ENCODE measurements at places on chromosomes 3 and 15.

GRCh38 chr15:70200511-70201424 lies 103.1 kb upstream of the TLE3 start:
- peak; percentile 96 for DNase-seq

DNA sequence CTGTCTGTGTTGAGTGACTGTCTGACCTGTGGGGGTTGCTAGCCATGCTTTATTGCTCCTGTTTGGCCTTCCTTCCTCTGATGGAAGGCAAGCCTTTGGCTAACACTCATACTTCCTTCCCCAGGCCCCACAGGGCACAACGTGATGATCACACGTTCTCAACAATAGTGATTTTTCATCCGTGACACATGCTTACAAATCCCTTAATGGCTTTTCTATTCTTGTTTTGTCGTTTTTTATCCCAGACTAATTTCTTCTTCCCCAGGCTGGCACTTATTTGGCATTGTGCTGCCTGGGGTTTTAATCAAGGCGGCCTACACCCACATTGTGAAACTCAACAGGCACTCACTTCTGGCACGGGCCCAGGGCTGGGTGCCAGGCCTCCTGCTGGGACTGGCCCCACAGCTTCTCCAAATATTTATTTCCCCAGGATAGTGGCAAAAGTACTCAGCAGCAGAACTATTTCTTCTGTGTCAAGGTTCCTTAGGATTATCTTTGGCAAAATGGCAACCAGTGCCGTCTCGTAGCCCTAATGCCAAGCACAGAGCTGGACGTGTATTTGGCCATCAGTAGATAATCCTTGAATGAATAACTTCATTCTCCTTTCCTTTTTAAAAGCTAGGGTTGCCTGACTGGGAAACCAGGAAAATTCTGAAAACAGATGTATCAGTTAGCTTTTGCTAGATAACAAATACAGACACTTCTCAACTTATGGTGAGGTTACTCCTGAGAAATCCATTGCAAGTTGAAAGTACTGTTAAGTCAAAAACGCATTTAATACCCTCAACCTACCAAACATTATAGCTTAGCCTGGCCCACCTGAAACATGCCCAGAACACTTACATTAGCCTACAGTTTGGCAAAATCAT lies 30.6 kb downstream of the CMTM7 start:
- DNase-seq: peak; percentile 77

DNA sequence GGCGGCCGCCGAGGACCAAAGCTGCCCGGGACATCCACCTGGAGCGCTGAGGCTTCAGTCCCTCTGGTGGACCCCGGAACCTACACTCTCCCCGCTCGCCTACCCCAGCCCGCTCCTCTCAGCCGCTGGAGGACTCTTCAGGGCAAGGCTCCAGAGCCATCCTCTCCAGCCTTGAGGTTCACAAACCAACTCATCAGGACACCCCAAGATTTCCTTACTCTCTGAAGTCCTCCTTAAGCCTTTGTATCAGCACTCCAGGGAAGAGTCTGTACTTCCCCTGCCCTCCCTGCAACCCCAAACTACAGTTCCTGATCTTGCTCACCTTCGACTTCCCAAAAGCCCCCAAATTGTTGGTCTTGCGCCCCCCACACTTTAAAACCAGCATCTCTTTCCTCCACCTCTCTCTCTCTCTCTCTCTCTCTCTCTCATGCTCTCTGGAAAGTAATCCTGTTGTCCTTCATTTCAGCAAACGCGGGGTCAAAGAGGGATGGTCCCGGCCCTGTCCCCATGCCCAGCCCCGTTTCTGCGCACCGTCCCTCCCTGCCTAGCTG lies 438 bp downstream of the THBS1 start:
- no peak for DNase-seq

- DNase-seq: peak; percentile 17
Observed at GRCh38 chr3:95277613-95278012, 1214.8 kb downstream of the NSUN3 start.

- DNase-seq: peak; percentile 47
Observed at GRCh38 chr15:74438721-74439316, 5.1 kb upstream of the SEMA7A start.

GRCh38 chr3:21613372-21614070 lies 137.5 kb downstream of the ZNF385D start:
- DNase-seq: peak; percentile 0

DNA sequence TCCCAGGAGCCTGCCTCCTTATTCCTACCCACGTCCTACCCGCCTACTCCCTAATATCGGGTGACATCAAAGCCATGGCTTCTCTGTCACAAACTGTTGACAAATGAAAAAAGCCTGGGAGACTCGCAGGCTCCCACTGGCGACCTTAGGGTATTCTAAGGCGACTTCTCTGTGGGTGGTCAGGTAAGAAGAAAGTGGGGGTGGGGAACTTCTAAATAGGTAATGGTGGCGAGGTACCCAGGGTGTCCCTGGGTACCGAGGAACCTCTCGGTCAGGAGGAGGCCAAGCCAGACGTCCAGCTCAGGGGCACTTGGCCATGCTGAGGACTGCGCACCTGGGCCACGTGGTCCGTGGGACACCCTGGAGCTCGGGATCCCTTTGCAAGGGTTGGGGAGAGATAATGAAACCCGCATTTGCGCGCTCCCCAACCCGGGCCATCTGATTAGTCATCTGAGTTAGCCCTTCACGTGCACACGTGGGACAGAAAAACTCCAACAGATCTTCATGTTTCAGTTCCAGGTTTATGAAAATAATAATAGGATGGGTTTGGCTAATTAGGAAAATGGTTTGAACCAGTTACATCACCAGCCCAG lies 78.2 kb downstream of the NR2F2 start:
- DNase-seq: no peak

- DNase-seq: no peak
Observed at GRCh38 chr15:89023311-89023961, 64.8 kb upstream of the ABHD2 start.

DNA sequence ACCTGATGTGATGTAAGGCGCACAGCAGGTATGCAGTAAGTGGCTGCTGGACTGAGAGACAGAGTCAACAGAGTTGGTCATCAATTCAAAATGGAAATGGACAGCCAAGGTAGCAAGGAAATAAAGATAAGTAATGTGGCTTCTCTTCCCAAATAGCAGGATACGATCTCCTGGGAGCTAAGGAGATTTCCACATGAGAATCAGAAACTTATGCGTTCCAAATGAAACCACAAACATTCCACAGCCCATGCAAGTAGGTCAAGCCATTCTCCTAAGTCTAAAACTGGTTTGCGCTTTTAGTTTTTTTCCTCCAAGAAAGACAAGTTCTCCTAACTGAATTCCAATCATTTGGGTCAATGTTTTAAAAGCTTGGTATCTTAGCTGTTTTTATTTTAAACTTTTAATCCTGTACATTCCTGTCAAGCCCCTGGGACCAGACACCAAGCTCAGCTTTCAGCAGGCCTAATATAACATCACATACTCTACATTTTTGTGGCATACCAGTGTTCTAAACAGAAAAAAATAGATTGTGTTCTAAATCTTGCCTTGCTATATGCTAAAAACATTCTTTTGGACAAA lies 73.7 kb upstream of the TSPAN3 start:
- DNase-seq: no peak

DNA sequence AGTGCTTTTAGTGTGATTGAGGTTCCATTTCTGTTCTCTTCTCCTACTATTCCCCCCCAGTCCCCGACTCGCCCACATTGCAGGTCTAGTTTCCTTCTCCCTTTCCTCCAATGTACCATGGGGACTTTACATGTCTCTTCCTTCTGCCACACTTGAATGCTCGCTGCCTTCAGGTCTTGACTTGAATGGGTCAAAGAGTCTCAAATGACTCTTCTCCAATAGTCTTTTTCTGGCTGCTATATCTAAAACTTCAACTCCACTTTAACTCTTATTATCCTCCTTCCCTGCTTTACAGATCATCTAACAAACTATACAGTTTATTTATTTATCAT lies 213.9 kb upstream of the SLC2A2 start:
- no peak for DNase-seq

GRCh38 chr3:37295925-37296324 lies 121.5 kb upstream of the LRRFIP2 start:
- DNase-seq: no peak

DNA sequence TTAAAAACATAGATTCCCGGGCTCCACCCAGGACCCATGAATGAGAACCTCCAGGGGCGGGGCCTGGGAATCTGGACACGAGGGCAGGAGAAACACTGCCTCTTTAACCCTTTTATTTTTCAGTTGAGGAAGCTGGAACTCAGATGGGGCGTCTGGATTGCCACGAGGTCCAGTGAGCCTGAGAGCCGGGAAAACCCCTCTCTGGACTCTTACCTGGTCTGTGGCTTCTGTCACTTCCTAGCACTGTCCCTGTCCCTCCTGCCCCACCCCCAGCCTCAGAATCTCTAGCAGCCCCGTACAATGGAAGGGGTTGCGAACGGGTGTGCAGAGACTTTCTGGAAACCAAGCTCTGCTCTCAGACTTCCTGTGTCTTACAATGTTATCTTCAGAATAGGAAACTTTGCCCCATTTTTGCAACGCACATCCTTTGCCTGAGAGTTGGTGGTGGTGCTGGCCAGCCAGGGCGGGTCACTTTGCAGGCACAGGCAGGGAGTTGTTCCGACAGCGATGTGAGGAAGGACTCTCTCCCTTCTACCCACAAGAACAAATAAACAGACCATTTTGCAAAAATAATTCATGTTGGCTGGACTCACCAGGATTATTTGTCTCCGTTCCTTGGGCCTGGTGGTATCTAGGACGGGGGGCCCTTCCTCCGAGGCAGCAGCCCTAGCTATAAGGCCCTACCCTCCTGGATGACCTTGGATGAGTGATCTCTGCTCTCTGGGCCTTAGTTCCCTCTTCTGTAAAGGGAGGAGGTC lies 59.1 kb downstream of the SMAD6 start:
- DNase-seq: no peak

- no peak for DNase-seq
Observed at GRCh38 chr15:80441714-80442113, 37.5 kb downstream of the ARNT2 start.

DNA sequence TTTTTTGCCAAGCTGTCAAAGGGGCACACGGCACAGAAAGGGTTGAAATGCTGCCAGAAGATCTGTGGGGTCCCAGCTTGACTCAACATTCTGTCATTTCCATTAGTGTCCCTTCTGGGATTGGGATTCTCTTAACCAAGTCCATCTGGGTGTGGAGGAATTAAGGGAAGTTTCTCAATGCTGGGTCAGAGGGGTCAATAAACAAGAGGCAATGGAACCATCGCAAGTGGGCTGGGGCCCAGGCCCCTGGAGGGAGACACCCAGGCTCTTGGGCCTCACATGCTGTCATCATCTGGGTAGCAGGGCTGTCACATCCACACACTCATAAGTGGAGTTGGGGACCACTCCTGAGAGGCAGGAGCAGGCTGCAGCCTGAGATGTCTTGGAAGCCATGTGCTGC lies 8.1 kb upstream of the APOD start:
- no peak for DNase-seq

- DNase-seq: no peak
Observed at GRCh38 chr3:85288257-85288656, 329.5 kb downstream of the CADM2 start.

DNA sequence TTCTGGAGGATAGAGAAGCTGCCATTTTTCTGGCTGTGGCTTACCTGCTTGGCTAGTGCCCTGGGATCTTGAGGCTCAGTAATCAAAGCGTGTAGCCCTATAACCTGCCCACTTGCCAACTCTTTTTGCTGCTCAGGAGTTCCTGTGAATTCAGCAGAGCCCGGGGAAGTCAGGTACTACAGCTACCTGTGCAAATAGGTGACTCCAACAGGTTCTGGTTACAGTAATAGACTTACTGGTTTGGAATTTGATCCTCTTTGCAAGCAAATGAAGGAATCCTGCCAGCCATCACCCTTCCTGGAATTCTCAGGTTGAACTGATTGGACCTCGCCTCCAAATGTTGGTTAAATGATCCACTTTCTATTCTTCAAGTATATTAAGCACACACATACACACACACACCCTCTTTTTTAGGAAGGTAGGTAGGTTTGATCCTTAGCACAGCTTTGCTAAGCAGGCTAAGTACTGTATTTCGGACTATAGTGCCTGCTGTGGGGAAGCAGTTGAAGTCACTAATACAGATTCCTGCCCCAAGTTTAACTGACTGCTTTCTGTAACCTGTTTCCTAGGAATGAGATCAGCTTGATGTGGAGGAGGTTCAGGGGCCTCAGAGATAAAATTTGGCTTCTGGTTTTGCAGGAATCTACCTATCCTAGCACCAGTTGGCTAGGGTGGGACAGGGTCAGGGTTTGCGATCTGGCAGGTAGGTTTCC lies 2.3 kb downstream of the PPCDC start:
- DNase-seq: no peak

Measured in NCI-H2081 (cell line).